Stimulated activated CD4-positive, alpha-beta T cell treated with anti-CD3 and anti-CD28 coated beads, Interleukin-2, amount 100 ng/mL, for 48 hours (primary cell): ENCODE measurements at places on chromosomes 2 and 18.

DNA sequence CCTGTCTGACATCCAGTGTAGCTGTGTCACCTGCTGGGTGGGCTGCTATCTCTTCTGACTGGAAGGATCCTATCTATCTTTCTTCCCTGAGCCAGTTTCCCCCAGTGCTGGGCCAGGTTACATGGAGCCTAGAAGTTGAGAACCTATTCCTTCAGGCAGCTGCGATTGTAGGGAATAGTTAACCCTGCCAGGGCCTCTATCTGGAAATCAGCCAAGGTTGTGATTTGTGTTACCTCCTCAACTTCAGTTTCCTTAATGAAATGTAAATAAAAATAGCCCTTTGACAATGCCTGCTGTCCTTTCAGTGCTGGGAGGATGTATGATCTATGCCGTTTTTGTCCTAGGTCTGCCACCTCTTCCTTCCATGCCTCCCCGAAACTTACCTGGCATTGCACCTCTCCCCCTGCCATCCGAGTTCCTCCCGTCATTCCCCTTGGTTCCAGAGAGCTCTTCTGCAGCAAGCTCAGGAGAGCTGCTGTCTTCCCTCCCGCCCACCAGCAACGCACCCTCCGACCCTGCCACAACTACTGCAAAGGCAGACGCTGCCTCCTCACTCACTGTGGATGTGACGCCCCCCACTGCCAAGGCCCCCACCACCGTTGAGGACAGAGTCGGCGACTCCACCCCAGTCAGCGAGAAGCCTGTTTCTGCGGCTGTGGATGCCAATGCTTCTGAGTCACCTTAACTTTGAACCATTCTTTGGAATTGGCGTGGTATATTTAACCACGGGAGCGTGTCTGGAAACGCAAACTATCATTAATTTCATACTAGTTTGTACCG, 36.6 kb downstream of the GORASP2 start:
- no peak for DNase-seq

- DNase-seq: no peak
Measured at GRCh38 chr2:128276878-128277675, 41.6 kb downstream of the HS6ST1 start.

- no peak for DNase-seq
Measured at GRCh38 chr2:53530126-53530525, 237.5 kb upstream of the CHAC2 start.

DNA sequence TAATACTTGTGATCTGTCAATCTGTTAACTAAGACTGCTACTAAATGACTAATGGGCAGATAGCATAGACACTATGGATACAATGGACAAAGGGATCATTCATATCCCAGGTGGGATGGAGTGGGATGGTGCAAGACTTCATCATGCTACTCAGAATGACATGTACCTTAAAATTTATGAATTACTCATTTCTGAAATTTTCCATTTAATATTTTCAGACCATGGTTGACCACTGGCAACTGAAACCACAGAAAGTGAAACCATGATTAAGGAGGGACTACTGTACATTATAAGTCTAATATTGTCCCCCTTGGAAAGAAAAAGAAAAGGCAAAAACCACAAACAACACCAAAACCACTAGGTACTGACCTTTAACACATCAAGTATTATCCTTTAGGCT, 247.0 kb upstream of the SYT4 start:
- DNase-seq: no peak

DNA sequence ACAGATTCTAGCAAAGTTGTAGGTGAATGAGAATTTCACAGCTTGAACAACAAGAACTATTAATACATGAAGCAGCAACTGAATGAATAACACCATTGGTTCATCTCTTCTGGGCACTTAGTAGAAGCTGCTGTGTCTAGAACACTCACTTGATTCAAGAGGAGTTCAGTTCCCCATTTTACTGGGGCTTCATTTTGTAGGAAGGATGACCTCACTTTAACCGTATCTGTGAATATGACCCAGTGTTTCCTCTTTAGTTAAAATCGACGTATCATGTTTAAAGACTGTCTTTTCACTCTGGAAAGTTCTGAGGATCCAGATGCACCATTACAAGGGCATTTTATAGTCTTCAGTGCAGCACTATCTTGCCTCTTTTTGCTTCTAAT, 47.8 kb downstream of the LRRTM1 start:
- DNase-seq: no peak

GRCh38 chr2:196247976-196248280, 76.5 kb upstream of the STK17B start:
- DNase-seq: no peak

GRCh38 chr2:163906410-163906809, 170.6 kb upstream of the FIGN start:
- no peak for DNase-seq

DNA sequence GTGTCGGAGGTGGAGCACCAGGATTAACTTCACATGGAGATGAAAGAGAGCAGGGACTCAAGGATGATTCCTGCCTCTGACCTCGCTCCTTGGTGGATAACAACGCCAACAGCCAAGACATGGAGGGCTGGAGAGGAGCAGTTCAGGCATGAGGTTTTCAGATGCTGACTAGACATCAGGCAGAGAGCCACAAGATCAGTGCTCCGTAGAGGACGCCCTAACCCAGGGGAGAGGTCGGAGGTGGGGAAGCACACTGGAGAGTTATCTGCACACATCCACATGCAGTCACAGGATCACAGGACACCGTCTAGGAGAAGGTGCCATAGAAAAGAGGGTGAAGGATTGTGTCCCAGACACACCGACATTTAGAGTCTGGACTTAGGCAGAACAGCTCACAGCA, 344.3 kb downstream of the EIPR1 start:
- no peak for DNase-seq
